ENCODE measurements at places on chromosomes 7 and 10.

DNA sequence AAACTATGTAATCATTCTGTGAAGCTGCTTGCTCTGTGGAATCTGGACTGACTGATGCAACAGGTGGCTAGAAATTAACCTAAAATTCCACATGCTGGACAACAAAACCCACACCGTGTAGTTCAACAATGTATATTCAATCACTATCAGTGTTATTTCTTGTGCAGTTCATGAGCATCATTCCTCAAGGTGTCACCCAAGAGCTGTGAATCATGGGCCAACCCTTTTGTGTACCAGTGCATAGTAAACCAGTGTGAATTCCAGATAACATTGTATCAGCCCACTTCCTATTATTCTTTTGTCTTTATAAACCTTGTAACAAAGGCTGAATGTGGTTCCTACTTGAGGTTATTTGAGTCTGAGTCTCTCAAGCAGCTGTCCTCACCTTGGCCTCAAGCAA, 905.2 kb upstream of the ZNF722 start:
- DNase-seq, result no peak

GRCh38 chr10:118914629-118915028, 114.9 kb upstream of the NANOS1 start:
- DNase-seq, result no peak

DNA sequence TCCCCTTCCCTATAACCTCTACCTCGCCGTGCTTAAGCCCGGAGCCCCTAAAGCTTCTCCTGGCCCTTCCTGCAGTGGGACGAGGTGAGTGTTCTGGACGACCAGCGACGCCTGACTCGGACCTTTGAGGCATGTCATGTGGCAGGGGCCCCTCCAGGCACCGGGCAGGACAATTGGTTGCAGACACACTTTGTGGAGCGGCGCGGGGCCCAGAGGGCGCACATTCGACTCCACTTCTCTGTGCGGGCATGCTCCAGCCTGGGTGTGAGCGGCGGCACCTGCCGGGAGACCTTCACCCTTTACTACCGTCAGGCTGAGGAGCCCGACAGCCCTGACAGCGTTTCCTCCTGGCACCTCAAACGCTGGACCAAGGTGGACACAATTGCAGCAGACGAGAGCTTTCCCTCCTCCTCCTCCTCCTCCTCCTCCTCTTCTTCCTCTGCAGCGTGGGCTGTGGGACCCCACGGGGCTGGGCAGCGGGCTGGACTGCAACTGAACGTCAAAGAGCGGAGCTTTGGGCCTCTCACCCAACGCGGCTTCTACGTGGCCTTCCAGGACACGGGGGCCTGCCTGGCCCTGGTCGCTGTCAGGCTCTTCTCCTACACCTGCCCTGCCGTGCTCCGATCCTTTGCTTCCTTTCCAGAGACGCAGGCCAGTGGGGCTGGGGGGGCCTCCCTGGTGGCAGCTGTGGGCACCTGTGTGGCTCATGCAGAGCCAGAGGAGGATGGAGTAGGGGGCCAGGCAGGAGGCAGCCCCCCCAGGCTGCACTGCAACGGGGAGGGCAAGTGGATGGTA, 9.2 kb downstream of the EPHB6 start:
- no peak for DNase-seq

- DNase-seq, result no peak
Measured at GRCh38 chr10:99233689-99234037, 2.0 kb downstream of the HPSE2 start.

- DNase-seq, result no peak
Measured at GRCh38 chr7:147153571-147153970, 1037.0 kb downstream of the CNTNAP2 start.

- no peak for DNase-seq
Measured at GRCh38 chr7:82578430-82578829, 134.9 kb upstream of the CACNA2D1 start.

DNA sequence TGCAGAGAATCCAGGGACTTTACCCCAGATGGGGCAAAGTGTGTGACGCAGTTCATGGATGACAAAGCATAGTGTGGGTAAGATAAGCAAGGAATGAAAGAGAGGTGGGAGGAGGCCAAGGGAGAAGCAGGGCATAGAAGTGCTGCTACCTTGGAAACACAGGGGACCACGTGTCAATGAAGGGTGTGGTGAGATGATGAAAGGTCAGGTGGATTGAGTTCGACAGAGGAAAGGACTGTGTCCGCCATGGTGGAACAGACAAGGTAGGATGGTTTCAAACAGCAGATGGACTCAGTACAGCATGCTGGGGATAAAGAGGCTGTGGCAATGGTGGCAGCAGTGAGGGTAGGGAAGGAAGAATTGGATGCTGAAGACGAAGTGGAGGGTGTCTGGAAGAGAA, 32.7 kb downstream of the MEST start:
- no peak for DNase-seq

GRCh38 chr7:12133865-12134264, 77.2 kb upstream of the TMEM106B start:
- no peak for DNase-seq

DNA sequence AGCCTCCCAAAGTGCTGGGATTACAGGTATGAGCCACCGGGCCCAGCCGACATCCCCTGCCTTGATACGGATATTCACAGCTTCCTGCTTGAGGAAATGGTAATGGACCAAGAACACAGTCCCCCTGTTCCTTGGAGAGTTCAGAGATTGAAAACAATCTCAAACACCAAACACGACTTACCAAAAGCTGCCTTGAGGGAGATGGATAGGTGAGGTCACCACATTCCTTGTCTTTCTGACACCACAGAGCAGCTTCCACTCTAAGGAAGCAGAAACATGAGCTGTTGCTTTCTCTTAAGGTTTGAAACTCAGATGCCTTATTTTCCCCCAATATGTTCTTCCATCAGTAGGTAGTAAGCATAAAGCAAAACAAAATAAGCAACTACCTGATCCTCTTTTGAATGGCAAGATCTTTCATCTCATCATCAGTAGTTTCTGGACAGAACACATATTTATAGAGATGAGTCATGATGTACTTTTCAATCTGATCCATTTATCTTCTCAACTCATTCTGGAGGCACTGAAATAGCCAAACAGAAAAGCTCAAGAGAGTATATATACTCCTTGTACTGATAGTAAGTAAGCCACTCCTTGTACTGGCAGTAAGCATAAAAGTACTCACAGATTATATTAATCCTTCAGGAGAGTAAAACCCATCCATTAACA, 199.1 kb upstream of the KCTD7 start:
- DNase-seq, result no peak

- DNase-seq, result no peak
Measured at GRCh38 chr10:101709359-101710058, 14.5 kb upstream of the FBXW4 start.

DNA sequence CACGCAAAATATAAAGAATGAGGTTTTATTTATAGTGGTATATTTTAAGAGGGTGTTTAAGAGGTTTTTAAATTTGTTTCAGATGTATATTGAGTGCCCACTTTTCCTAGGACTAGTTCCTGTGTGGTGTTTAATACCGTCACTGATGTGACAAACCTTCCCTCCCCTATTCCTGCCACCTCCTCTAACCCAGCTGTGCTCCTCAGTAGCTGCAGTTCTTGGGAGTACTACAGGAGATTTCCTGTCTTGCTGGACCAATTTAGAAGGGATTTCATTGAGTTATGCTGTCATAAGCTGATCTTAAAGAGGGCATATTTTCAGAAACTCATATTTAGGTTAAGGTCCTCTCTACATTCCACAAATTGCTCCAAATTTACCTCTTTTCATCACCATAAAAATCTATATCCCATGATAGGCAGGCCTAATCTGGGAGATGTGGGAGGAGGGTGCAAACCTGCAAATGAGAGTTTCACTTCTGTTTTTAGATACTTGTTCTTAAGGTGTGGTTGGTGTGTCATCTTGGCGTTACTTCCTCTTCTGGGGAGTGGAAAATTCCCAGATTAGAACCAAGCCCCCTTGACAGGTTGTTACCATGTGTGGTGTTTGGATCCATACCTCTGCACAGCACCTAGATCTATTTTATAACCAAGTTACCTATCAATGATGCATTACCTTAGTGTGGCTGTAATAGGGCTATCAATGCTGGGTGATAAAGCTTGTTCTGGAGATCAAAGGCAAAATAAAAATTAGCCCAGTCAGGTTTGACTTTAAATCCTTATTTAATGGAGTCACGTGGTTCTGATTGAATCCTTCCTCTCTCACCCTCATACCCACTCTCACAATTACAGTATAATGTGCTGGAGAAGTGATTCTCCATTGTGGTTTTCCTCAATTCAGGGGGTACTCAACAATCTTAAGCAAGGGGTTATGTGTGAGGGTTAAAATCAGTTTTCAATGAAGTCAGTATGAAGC, 141.1 kb downstream of the CDK14 start:
- DNase-seq, result no peak

DNA sequence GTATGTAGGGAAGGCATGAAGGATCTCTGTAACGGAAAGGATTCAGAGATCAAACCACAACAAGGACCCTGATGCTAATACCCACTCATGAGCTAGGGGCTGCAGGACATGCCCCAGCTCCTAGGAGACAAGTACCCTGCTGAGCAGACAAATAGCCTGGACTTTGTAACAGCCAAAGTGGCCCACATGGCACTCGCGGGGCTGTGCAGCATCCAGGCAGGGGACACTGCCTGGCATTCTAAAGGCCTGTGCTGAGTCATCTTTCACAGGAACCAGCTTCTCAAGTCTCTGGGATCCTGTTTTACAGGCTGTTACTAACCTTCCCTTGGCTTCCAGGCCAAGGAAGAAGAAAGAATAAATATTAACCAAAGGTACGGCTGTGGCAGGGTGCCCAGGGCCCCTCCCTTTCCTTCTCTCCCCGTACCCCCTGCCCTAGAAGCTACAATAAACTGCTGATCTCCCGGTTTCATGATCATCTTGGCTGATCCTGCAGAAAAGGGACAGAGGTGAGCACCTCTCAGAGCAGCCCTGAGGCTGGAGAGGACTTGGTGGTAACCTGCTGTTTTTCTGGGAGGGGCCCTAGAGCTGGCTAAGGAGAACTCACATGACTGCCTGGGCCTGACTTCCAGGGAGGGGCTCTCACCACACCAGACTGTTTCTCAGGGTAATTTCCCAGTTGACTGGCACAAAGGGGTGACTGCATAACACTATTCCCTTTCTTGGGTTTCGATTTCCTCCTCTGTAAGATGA, 4.2 kb upstream of the RPEL1 start:
- no peak for DNase-seq

DNA sequence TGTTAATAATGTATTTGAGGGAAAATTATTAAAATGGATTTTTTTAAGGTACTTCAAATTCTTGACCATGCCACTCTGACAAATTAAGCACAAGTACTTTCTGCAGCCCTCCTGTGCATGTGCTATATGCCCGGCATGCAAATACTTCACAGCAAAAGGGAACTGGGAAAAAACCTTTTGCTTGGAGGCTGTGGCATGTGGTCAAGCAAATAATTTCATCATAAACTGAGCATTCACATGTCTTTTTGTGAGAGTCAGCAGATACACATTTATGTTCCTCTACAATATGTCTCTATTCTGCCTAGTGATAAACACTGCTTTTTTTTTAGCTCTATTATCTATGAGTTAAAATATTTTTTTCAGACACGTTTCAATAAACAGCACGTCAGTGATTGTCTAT, 53.7 kb upstream of the SEMA3A start:
- DNase-seq, result no peak

- DNase-seq, result no peak
Measured at GRCh38 chr10:101691081-101691480, 3.9 kb downstream of the FBXW4 start.

DNA sequence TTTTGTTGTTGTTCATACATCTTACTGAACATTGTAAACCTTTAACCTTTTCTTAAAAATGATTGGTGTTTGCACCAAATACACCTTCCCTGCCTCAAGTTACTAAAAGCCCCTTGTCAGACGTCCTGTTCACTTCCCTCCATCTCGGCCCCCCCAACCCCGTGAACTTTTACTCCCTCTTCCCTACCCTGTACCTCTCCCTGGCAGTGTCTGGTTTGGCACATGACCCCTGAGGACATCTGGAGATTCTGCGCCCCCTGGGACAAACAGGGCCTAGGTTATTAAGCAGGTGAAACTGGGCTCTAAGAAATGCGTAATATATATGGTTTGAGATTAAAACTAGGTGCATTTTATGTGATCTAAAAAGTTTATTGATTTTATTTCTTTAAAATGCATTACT, 1.4 kb downstream of the PPP2R2D start:
- DNase-seq, result no peak

DNA sequence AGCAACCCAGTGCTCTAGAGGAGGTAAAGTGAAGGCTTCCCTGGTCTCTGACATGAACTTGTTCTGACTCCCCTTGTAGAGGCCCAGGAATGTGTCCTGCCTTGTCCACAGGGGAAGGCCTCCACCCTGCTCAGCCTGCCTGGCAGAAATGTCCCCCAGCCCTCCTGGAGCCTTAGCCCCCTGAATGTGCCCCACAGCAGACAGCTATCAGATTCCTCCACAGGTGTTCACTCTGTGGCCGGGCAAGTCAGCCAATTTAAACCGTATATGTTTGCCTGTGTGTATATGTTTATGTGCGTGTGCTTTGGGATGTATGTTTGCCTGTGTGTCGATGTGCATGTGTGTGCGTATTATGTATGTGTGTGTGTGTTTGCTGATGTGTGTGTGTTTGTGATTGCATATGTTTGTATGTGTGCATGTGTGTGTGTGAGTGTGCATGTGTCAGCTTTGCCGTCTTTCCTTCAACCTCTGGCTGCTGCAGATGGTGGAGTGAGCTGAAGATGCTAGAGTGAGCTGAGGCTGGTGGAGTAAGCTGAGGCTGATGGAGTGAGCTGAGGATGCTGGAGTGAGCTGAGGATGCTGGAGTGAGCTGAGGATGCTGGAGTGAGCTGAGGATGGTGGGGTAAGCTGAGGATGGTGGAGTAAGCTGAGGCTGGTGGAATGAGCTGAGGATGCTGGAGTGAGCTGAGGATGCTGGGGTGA, 68.9 kb upstream of the ANTXRL start:
- DNase-seq, result no peak

DNA sequence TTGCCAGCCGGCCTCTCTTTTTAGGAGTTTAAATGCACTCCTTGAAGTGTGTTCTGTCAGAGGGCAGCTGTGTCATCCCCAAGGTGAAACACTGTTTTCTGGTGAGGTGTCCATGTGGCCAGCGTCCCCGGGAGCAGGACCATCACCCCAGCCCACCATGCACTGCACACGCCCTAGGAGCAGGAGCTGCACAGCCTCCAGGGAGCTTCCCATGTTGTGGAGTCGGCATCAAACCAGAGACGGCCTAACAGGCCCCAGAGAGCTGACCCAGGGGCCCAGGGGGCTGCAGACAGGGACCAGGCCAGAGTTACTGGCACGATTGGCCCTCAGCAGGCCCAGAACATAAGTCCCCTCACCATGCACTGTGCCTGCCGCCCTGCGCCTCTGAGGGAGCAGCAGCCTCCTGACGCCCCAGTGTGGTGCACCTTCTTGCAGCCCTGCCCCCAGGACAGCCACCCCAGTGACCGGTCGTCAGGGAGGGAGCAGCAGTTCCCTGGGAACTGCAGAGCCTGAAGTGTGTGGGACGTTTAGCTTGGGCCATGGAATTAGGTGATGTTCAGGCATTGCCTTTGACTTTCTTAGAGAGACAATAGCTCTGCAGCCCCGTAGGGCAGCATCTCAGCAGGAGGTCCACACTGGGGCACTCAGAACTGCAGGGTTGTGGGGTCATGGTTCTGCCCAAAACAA, 97.9 kb downstream of the NKX6-2 start:
- no peak for DNase-seq
